ENCODE measurements at places on chromosomes 7 and 10. TPM values are rescaled to one million over a fixed set of nuclear protein-coding genes. Genes with fewer than 3 reads are reported as not detected.

Gene CYP2C8
- total RNA-seq, result not detected

Gene FGF8
- not detected for total RNA-seq

Gene AGAP3
- 69.5 TPM for total RNA-seq

Gene PTPRN2
- total RNA-seq, result 0.96 TPM

Gene SFTPA1
- not detected for total RNA-seq

Gene PODXL
- 47.9 TPM for total RNA-seq

Gene OR13A1
- not detected for total RNA-seq

Gene CYP3A7
- total RNA-seq, result not detected

Gene HOGA1
- 0.76 TPM for total RNA-seq

Gene CPN1
- total RNA-seq, result 0.24 TPM

Gene CCL26
- 8.8 TPM for total RNA-seq

Gene ANXA8
- 34.4 TPM for total RNA-seq

Gene CHST12
- total RNA-seq, result 16.3 TPM

Gene IDI1
- 26.2 TPM for total RNA-seq

Gene SCART1
- total RNA-seq, result 0.47 TPM

Gene NEURL1
- 0.20 TPM for total RNA-seq

Gene LRRC27
- 5.7 TPM for total RNA-seq

Gene CNTNAP2
- not detected for total RNA-seq

Gene ABCA13
- 0.08 TPM for total RNA-seq
